ENCODE measurements at places on chromosomes 16 and 17.

DNA sequence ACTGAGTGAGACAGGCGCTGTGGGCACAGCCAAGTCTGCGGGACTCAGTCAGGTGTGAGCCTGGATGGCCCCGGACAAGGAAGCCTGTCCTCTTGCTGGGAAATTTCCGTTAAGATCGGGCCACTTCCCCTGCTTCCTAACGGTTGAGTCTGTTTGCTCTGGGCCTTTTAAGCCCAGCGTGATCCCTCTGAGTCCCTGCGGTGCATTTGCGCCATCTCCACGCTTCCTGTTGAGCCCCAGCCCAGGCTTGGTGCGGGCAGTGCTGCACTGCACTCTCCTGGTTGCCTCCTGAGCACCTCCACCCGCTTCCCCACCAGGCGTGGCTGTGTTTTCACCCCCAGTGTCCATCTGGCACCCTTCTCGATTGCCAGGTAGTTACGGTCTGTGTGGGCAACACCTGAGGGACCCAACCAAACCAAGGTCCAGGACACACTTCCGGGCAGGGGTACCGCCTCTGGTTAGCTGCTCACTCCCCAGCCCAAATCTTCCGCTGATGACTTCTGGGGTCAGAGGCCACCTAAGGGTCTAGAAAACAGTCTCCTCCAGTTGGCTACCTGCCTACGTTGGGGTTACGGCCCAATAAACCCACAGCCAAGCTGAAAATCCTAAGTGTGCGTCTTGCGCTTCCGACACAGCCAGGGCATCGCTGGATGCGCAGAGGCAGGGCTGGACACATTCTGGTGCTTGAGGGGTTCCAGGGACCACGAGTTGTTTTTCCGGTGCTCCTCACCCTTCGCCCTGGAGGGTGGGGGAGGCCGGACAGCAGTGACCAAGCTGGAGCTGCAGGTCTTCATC, 1.4 kb upstream of the SLC25A10 start:
- DNase-seq: no peak

GRCh38 chr17:31446195-31446967, 54.9 kb downstream of the RAB11FIP4 start:
- DNase-seq: no peak

GRCh38 chr17:17752821-17753321, 71.6 kb downstream of the RAI1 start:
- no peak for DNase-seq

DNA sequence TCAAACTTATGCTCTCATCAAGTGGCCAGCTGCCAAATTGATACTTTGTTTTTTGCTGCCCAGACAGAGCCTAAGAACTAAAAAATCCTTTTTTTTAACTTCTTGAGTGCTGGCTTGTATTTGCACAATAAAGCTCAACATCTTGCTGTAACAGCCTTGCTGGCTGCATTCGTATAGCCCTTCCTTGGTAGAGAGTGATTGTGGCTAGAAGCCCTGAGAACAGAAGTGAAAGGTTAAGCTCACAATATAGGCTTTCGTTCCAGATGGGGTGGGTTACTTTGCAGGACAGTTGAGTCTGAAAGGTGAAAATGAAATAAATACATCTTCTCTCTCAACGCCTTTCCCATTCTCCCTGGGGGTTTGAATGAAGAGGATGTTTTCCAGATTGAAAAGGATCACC, 278.8 kb downstream of the HS3ST3B1 start:
- DNase-seq: peak; percentile 5

DNA sequence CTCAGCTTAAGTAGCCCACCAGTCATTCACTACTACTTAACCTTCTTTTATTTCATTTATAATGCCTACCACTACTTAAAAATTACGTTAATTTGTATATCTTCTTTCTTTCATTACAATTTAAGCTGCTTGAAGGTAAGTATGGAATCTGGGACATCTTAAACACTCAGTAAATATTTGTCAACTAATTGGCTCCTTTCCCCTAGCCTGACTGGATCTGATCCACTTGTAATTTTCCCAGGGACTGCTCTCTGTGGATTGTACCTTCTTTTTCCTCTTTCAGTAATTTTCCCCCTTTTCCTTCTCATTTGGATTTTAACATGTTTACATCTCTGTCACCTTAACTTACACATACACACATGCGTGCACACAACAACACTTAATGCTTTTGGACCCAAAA, 152.4 kb upstream of the RBL2 start:
- no peak for DNase-seq

GRCh38 chr16:17887963-17888362, 417.2 kb upstream of the XYLT1 start:
- no peak for DNase-seq

DNA sequence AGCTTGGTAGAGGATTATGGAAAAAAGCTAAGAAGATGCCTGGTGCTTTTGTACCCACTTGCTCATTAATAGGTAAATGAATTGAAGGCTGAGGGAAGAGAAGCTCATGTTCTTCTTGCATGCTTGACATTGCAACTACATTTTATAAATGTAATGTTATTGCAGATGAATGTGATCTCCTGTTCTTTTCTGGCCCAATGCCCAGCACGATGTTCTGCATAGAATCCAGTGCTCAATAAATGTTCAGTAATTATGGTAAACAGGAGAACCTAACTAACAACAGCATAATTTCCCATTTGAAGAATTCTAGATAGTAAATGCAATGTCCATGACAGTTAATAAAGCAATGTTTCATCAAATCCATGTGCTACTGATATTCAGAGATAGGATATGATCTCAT, 638.2 kb upstream of the SOX9 start:
- peak; percentile 24 for DNase-seq

DNA sequence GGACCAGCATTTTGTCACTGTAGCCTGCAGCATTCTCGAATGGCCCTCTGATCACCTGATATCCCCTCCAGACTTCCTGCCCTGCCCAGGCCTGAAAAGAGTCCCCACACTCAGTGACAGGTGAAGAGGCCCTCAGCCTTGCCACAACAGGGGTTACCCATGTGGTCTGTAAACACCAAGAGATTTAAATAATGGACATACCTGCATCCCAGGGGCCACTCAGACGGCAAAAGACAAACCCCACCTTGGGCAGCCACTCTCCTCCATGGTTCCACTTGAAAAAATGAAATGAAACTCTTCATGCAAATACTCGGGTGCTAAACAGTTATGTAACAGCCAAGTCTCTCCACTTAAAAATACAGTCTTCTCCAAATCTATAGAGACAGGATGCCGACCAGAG, 22.9 kb upstream of the PECAM1 start:
- DNase-seq: no peak

DNA sequence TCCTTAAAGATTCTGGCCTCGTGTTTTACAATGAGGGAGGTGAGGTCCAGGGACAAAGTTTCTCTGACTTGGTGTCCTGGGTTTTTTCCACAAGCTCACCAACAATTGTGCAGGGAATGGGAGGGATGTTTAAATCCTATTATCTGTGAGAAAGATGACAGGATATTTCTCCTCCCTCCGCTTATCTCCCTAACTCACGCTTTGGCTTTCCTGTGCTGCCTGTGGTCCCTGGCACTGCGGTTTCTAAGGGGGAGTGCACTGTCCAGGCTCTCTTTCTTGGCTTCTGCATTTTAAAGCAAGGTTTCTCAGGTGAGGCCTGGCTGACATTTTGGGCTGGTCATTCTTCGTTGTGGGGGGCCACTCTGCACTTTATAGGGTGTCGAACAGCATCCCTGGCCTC, 16.4 kb downstream of the GGA3 start:
- DNase-seq: no peak

DNA sequence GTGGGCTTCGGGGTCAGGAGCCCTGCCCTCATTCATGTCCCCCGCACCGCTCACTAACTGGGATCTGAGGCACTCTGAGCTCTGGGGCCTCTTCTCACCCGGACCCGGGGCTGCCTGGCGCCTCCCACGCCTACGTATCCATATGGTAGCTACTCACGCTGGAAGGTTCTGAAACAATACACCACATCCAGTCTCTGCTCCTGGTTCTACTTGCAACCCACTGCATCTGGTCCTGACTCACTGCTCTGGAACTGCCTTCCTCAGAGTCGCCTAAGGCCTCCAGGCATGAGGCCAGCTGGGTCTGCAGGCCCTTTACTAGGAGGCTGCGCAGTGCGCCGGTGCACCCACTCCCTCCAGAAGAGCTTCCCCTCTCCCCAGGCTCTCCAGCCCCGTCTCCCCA, 18.1 kb downstream of the USP36 start:
- peak; percentile 100 for DNase-seq

DNA sequence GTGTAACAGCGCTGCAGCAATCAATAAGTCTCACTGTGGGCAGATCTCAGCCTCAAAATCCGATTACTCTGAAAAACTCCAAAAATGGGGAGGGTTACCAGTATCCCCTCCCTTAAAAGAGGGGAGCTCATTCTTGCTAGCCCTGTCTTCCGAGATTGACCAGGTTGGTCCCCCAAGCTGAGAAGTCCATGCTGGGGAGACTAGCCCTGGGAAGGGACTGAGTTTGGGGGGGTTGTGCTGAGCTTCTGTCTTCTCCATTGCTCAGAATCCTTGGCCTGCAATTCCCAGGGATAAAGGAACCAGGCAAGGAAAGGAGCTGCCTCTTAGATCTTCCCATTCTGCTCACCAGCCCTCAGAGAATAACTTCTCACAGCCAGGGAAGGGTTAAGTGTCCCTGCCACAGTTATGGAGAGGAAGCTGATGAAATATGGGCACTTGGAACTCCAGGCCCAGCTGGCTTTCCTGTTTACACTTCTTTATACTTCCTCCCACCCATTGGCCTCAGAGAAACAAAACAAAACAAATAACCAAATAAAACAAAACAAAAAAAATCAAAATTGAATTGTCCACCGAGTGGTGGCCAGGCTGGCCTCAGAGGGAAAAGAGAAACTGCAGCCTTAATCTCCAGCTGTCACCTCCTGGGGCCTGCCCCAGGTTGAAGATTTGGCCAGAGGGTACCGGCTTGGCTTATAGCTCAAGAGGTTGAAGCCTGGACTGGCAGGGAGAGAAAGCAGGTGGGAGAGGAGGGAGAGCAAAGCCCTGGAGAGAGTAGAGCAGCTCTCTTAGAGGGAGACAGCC, 2.6 kb downstream of the HOXB3 start:
- no peak for DNase-seq

DNA sequence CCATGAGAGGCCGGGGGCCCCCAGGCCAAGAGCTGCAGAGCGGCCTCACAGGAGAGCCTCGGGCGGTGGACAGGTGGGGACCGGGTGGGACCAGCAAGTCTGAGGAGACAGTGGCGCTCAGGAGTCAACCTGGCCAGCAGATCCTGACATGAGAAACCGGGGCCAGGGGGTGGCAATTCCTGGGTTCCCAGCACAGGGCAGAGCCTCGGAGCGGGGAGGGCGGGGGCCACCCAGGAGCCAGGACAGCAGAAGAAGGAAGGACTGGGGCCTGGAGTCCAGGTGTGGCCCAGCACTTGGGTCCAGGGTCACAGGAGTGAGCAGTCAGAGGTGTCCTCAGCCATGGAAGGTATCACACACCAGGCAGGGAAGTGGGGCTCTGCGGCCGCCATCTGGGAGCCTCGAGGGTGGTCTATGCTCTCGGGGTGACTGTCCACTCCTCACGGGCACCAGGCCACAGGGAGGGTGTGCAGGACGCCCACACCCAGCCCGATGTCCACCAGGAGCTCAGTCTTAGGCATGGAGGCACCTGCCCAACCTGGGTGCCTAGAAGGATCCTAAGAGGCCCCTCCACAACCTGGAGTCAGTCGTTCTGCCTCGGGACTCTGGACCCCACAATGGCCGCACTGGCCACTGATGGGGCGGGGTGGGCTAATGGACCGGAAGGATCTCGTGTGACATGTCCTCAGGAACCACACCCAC, 29.1 kb downstream of the PIEZO1 start:
- no peak for DNase-seq
